Small intestine (tissue), 16 donors: ENCODE measurements at places on chromosomes 1 and 21.
A peak's percentile ranks its signal among the peaks of the same experiment; 100 is the strongest.

GRCh38 chr1:66596191-66596590 lies 62.2 kb downstream of the SGIP1 start:
- no peak for DNase-seq

DNA sequence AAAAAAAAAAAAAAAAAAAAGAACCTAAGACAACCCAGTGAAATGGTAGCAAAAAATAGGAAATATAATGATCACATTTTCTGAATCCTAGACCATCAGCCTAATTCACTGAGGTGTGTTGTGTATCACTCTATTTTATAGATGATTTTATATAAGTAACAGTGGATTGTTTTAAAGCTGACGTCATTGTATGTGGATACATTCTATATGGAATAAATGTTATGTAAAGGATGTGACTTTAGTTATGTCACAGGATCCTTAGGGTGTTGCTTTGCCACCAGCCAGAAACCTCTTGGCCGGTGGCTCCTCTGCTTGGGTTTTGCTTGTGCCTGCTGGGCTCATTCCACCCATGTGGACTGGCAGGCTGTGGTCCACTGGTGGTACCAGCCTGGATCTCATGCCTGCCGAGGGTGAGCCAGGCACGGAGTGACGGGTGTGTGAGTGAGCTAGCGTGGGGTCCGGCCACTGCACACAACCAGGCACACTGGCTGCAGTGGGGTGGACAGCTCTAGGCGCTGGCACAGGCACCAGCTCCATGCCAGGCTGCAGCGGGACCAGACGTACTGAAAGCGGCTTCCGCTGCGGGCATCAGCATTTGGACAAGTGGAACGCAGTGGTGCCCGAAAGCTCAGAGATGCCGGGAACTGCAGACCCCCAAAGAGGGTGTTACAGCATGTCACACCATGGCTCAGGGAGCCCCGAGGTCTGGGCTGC lies 44.5 kb downstream of the ZBTB8OS start:
- no peak for DNase-seq

GRCh38 chr1:78143152-78143551 lies 97.4 kb downstream of the GIPC2 start:
- peak; percentile 51 for DNase-seq

- DNase-seq: no peak
Measured at GRCh38 chr1:38817267-38818174, 42.1 kb downstream of the RRAGC start.

GRCh38 chr1:110390692-110391245 lies at the start of gene SLC16A4:
SLC16A4 (minus strand) TSS chr1:110391026; CDS start chr1:110389323, 1,703 bp downstream.
- peak; percentile 42 for DNase-seq

DNA sequence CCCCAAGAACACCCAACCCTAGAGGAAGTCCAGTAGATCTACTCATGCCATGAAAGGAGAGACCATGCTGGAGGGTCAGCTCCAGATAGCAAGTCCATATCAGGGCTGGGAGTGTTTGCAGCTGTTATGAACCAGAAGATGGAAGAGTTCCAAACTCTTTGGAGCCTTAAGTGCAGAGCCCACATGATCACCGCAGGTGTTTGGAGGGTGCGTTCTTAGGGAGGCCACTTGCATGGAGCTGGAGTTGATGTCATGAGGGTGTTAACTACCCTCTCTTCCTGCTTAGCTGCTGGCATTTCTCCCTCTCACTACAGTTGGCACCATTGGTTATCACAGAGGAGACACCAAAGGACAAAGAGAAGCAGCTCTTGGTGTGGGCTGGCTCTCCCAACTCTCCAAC lies 616.9 kb downstream of the AJAP1 start:
- no peak for DNase-seq

DNA sequence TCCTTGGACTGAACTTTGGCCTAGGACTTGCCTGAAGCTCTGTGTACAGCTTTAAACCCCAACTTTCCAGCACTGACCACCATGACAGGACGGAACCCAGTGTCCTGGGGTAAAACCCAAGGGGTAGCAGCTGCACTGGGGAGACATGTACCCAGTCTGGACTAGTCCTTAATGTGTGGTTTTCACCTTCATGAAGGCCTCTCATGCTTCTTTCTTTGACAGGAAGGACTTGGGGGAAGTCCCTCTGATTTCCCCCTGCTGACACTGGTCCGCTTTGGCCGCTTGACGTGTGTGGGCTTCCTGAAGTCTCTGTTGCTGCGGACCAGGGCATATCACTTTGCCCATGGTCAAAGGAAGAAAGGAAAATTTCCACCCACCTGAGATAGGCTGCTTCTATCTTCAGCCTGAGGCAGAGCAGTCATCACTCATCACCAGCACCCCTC lies 66.3 kb upstream of the PRDX6 start:
- no peak for DNase-seq

DNA sequence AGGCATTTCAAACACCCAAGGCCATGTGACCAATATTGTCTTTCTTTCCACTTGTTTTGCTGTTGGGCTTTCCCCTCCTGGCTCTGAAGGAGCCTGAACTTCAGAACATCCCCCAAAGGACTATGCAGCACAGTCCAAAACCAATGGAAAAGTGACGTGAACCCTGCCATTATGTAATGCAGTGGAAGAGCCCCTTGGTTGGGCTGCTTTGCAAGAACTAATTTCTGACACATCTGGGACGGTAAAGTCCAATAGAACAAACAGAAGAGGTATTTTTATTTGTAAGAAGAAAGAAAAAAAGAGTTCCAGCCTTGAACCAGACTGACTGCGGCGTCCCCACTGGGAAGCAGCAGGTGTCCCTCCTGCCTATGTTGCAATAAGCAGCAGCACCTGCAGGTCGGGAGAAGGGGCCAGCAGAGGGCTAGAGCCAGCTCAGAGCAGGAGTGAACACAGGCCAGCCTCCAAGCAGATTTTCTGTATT lies 116.7 kb downstream of the CDC7 start:
- peak; percentile 41 for DNase-seq

DNA sequence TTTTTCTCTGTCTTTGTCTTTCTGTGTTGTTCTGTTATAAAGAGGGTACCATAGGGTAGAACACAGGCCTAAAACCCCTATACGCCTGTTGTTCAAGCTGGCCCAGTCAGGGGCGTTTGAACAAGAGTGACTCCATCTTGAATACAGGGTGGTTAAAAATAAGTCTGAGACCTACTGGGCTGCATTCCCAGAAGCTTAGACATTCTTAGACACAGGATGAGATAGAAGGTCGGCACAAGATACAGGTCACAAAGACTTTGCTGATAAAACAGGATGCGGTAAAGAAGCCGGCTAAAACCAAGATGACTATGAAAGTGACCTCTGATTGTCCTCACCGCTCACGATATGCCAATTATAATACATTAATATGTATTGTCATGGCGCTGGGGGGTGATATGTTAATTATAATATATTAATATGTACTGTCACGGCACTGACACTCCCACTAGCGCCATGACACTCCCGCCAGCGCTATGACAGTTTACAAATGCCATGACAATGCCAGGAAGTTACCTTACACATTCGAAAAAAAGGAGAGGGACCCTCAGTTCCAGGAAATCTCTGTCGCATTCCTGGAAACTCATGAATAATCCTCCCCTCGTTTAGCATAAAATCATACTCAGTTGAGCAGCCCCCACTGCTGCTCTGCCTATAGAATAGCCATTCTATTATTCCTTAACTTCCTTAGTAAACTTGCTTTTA lies 58.5 kb upstream of the KLHDC7A start:
- no peak for DNase-seq

GRCh38 chr1:51276286-51276685 lies 40.2 kb downstream of the RNF11 start:
- no peak for DNase-seq

DNA sequence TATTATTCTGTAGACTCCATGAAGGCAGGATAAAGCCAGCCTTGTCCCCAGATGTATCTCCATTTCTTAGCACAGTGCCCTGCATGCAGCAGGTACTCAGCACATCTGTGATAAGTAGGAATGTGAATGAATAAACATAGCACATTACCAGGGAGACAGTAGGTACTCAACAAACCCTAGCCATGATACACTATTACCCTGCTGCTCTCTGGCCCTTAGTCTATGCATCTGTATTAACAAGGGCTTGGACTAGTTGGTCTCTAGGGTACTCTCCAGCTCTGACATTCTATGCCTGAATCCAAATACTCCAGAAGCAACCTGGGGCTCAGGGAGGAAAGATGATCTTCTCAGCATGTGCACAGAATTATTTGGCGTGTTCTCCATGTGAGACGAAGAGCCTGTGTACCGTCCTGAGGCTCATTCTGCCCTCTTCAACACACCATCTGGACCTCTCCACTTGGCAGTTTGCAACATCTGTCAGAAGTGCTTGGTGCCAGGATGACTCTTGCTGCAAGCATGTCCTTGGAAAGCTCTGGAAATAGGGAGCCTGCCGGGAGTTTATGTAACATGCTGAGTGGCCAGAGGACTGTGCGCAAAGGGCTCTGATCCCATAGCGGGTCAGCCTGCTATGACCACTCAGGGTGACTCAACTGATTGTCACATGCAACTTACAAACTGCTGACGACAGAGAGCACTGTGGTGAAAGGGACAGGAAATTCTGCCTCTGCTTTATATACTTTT lies 228.2 kb upstream of the USP24 start:
- peak; percentile 7 for DNase-seq
